ENCODE measurements at places on chromosomes 12 and 14. TPM values are rescaled to one million over a fixed set of nuclear protein-coding genes. Genes with fewer than 3 reads are reported as not detected.

Gene SMOC1
- 0.78 TPM for total RNA-seq

Gene STXBP6
- not detected for total RNA-seq

DNA sequence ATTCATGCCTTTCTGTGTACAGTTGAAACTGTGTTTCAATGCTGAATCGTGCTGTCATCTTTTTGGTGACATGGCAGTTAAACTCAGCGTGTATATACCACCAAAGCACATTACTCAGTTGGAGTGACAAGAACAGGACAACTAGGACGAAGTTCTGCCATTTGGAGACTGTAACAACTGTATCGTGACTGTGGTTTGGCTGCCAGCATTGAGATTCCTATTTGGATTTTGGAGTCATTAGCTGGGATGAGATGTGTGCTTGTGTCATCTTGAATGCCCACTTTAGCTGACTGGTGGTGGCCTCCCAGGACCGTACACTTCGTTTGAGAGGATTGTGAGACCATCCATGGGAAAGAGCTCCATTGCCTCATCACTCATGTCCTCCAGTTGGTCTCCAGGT lies 42.9 kb downstream of the FBXL14 start:
- no peaks in the 10 kb centered on the region for H3K36me3 ChIP-seq
- H3K4me1 ChIP-seq = no peaks in the 10 kb centered on the region
- H3K4me3 ChIP-seq = no peak overlapping the region

GRCh38 chr14:48333221-48333920 lies 658.0 kb upstream of the MDGA2 start:
- no peak overlapping the region for H3K4me3 ChIP-seq
- H3K27me3 ChIP-seq = no peaks in the 10 kb centered on the region
- DNase-seq = no peak
- H3K36me3 ChIP-seq = no peaks in the 10 kb centered on the region
- H3K27ac ChIP-seq = no peak overlapping the region

- no peak for DNase-seq
- H3K27ac ChIP-seq = no peak overlapping the region
- no peak overlapping the region for H3K4me3 ChIP-seq
- H3K27me3 ChIP-seq = no peaks in the 10 kb centered on the region
Measured at GRCh38 chr14:75165586-75166391, 10.6 kb downstream of the TMED10 start.

GRCh38 chr12:53589423-53589822 lies 36.8 kb downstream of the ATF7 start:
- peaks cover 25% of the 10 kb centered on the region for H3K4me1 ChIP-seq
- no peak overlapping the region for H3K27ac ChIP-seq
- H3K4me3 ChIP-seq = no peak overlapping the region

GRCh38 chr14:59267046-59267445 lies 78.6 kb downstream of the DAAM1 start:
- H3K27ac ChIP-seq = no peak overlapping the region
- DNase-seq = no peak
- H3K4me1 ChIP-seq = peaks cover 8% of the 10 kb centered on the region
- no peaks in the 10 kb centered on the region for H3K36me3 ChIP-seq

GRCh38 chr12:78981-79380 lies 12.4 kb downstream of the IQSEC3 start:
- no peaks in the 10 kb centered on the region for H3K4me1 ChIP-seq
- H3K36me3 ChIP-seq = no peaks in the 10 kb centered on the region
- no peak overlapping the region for H3K27ac ChIP-seq
- no peak for DNase-seq
- no peak overlapping the region for H3K4me3 ChIP-seq

DNA sequence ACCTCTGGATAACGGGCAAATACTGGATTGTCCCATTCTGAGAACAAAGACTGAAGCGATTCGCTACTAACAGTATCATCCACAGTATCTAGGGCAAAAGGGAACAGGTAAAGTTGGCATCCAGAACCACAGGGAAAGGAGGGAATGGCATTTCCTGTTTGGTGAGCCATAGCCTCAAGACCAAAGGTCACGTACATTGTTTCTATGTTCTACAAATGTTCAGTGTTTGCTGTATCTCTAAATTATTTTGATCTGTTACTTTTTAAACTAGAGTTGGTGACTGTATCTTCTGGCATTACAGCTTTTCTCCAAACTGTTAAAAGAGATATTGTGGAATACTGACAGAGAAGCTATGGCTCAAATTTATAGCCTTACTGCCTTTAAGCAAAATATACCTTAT lies 9.7 kb downstream of the MLH3 start:
- DNase-seq = peak; percentile 18
- H3K4me1 ChIP-seq = peaks cover 28% of the 10 kb centered on the region
- no peaks in the 10 kb centered on the region for H3K36me3 ChIP-seq
- peak overlapping the region; percentile 39 for H3K27ac ChIP-seq
- peak overlapping the region; percentile 5 for H3K4me3 ChIP-seq

Gene BEGAIN
- 0.46 TPM for total RNA-seq

GRCh38 chr12:88113871-88114270 lies 28.0 kb downstream of the CEP290 start:
- peaks cover 5% of the 10 kb centered on the region for H3K4me1 ChIP-seq
- H3K27me3 ChIP-seq = no peaks in the 10 kb centered on the region
- no peak overlapping the region for H3K4me3 ChIP-seq
- no peak overlapping the region for H3K27ac ChIP-seq

Gene SYNDIG1L
- not detected for total RNA-seq

DNA sequence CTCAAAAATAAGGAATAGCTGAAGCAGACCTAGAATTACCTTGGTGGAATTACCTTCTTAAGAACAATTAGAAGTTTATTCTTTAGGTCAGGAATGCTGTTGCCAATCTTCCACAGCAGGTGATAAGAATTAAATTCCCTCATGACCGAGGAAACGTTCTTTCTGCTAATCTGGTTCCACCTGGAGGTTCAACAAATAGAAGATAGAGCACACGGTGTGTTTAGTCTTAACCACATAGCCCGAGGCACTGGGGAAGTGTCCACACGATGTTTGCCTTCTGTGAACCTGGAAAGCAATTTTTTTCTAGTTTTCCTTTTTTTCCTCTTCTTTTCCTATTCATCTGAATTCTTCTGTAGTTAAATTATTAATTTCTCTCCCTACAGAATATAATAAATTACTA lies 906.9 kb downstream of the NRXN3 start:
- H3K27me3 ChIP-seq = no peaks in the 10 kb centered on the region
- no peak for DNase-seq
- H3K4me3 ChIP-seq = no peak overlapping the region

- H3K27ac ChIP-seq = no peak overlapping the region
- no peaks in the 10 kb centered on the region for H3K27me3 ChIP-seq
- H3K36me3 ChIP-seq = no peaks in the 10 kb centered on the region
- H3K4me1 ChIP-seq = no peaks in the 10 kb centered on the region
- no peak for DNase-seq
Measured at GRCh38 chr14:57884175-57884574, 18.3 kb upstream of the SLC35F4 start.

GRCh38 chr12:34306133-34306830 lies 284.0 kb downstream of the ALG10 start:
- no peaks in the 10 kb centered on the region for H3K4me1 ChIP-seq
- DNase-seq = no peak
- H3K36me3 ChIP-seq = no peaks in the 10 kb centered on the region

GRCh38 chr12:103169-103981 lies 36.8 kb downstream of the IQSEC3 start:
- H3K36me3 ChIP-seq = no peaks in the 10 kb centered on the region
- no peak for DNase-seq
- H3K4me1 ChIP-seq = no peaks in the 10 kb centered on the region
- H3K27ac ChIP-seq = no peak overlapping the region
- no peak overlapping the region for H3K4me3 ChIP-seq

Gene CLEC7A
- total RNA-seq = not detected

GRCh38 chr12:123160801-123161487 lies 10.1 kb upstream of the PITPNM2 start:
- H3K4me3 ChIP-seq = no peak overlapping the region
- no peaks in the 10 kb centered on the region for H3K27me3 ChIP-seq
- H3K36me3 ChIP-seq = peaks cover 6% of the 10 kb centered on the region
- no peak for DNase-seq
- no peak overlapping the region for H3K27ac ChIP-seq
- H3K4me1 ChIP-seq = no peaks in the 10 kb centered on the region

DNA sequence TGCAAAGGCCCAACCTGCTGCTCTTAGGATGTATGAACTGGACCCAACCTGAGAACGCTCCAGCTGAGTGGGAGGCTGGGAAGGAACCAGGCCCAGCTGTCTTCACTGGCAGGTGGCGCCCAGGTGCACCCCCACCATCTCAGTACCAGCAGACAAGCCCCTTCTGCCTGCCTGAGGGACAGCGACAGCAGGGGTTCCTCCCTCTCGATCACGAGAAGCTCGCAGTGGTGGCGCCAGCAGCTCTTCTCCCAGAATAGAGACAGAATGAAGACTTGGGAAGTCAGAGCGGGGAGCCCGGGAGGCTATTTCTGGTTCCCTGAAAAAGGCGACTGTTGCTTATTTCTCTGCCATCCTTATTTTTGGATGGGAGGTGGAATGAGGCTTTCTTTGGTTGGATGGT lies 46.5 kb downstream of the CHGA start:
- no peak overlapping the region for H3K4me3 ChIP-seq
- no peaks in the 10 kb centered on the region for H3K27me3 ChIP-seq
- DNase-seq = no peak

DNA sequence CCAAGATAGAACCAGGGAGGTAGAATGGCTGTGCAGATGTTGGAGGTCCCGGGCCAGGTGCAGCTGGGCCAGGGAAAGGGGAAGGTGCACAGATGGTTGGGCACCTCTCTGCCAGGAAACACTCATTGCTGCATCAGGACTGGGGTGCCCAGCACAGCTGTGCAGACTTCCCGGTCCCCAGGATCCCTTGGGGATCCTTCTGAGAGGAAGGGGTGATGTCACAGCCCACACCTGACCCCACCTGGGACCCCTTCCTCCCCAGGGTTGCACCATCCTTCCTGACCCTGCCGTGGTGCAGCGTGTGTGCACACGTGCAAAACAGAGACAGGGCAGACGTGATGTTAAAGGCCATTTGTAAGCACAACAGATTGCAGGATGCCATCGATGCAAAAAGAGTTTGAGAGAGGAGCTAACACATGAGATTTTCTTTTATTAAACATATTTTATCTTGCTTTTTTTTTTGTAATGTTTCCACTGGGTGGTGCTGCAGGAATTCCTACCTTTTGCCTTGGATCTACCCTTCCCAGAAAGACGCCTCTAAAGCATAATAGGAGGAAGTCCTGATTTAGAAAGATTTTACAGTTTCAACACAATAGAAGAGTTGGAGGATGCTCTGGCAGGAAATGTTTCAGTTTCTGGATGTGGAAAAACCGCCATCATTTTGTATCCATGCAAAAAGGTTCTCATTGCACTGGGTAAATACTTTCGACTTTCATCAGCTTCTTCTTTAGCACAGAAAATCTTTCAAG lies 14.8 kb downstream of the ELK3 start:
- no peak overlapping the region for H3K4me3 ChIP-seq
- peaks cover 100% of the 10 kb centered on the region for H3K4me1 ChIP-seq
- peaks cover 14% of the 10 kb centered on the region for H3K36me3 ChIP-seq
- H3K27ac ChIP-seq = peak overlapping the region; percentile 82
- DNase-seq = peak; percentile 91

Gene LRFN5
- not detected for total RNA-seq

Gene SPX
- total RNA-seq = not detected
